ENCODE measurements at places on chromosomes 16 and 17. TPM values are rescaled to one million over a fixed set of nuclear protein-coding genes. Genes with fewer than 3 reads are reported as not detected.

- no peak for DNase-seq
These were observed at the start of gene ZNF385C for GRCh38 chr17:42097691-42098631. Gene ZNF385C, minus strand, starts transcription at chr17:42098473. Its CDS starts 35,417 bp downstream, at chr17:42063056.

- DNase-seq = no peak
These were observed 3.0 kb downstream of the SBK1 start for GRCh38 chr16:28295276-28295675.

DNA sequence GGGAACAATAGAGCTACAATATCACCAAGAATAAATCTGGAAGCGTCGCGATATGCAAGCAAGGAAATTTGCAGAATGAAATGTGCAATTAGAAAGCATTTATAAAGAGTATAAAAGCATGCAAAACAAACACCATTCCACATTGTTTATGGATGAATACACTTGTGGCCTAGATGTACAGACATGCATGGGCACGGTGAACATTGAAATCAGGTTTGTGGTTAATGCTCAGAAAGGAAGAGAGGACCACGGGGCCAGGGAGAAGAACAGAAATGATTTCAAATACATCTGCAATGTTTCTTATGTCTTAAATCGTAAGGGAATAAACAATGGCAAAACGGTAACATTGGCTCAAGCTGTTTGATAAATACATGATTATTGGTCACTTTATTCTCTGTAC lies 235.9 kb downstream of the FOXL1 start:
- no peak for DNase-seq

Gene CEMP1
- 1.1 TPM for polyA plus RNA-seq

Gene BICDL2
- 126 TPM for polyA plus RNA-seq

Gene CD300A
- polyA plus RNA-seq = 2.0 TPM

Gene BAIAP3
- polyA plus RNA-seq = 110 TPM
